Stimulated activated CD4-positive, alpha-beta T cell treated with anti-CD3 and anti-CD28 coated beads, TNF-alpha, amount 100 ng/mL, for 1 hour (primary cell): ENCODE measurements at places on chromosomes 1 and 21.

DNA sequence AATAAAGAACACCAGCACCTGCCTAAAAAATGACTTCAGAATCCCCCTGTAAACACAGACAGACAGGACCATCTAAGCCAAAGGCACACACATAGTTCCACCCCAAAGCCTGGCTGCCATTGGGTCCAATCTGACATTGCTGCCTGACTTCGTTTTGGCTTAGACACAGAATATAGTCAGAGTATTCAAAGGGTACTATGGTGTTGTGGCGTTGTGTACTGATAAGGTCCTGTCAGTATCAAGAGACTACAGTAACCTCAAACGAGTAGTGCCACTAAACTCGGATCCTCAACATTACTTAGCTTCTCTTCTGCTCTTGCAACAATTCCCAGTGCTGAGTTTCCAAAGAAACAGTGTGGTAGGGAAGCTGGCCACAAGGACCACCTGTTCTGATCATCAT, 169.3 kb upstream of the NR5A2 start:
- DNase-seq, result no peak

GRCh38 chr1:214719207-214719606, 116.2 kb downstream of the CENPF start:
- no peak for DNase-seq

- no peak for DNase-seq
Observed at GRCh38 chr1:217568200-217568599, 62.7 kb downstream of the GPATCH2 start.

- no peak for DNase-seq
Observed at GRCh38 chr1:37298769-37299168, 175.6 kb upstream of the ZC3H12A start.
